Activated T-helper 1 cell treated with anti-CD3 and anti-CD28 coated beads, Interleukin-2, amount 50 U/mL, for 16 hours (primary cell): ENCODE measurements at places on chromosomes 1 and 21.

- DNase-seq: no peak
Measured at GRCh38 chr1:911875-912739, 11.6 kb upstream of the SAMD11 start.

DNA sequence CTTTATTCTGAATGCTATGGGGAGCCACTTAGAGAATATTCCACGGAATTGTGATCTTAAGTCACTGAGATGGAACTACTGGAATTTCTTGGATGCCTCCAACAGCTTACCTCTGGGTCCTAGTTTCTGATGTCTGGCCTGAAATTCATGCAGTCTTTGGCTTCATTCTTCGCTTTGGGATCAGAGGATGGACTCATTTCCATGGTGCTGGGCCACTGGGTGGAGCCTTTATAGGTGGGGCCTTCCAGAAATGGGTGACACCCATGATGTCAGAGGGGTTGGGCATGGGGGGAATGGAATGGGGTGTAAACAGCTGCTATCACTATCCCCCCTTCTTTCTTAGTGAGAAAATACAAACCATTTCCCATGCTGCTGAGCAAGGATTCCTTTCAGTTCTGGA, 73.7 kb upstream of the FGGY start:
- DNase-seq: no peak

GRCh38 chr21:32162727-32163320, 116.0 kb downstream of the MIS18A start:
- DNase-seq: no peak

DNA sequence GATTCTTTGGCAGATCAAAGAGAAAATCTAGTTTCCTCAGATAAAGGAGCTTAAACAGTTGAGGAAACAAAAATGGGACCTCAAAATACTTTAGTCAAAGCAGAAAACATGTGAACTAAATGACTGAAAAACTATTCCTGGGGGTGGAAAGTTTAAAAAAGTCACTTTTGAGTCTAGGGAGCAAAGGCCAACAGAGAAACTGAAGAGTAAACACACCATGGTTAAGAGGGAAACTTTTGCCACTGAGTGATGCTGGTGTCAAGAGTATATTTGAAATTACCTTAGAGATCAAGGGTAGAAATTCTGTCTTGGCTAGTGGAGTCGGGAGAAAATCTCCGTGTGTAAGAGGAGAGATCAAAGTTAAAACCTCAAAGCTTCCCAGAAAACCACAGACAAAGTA, 501.2 kb upstream of the ADGRL4 start:
- DNase-seq: no peak

GRCh38 chr1:14768582-14769304, 170.3 kb downstream of the KAZN start:
- DNase-seq: no peak

GRCh38 chr1:31625561-31626222, 8.2 kb downstream of the HCRTR1 start:
- no peak for DNase-seq

GRCh38 chr1:147341246-147341645, 98.8 kb downstream of the CHD1L start:
- DNase-seq: no peak

DNA sequence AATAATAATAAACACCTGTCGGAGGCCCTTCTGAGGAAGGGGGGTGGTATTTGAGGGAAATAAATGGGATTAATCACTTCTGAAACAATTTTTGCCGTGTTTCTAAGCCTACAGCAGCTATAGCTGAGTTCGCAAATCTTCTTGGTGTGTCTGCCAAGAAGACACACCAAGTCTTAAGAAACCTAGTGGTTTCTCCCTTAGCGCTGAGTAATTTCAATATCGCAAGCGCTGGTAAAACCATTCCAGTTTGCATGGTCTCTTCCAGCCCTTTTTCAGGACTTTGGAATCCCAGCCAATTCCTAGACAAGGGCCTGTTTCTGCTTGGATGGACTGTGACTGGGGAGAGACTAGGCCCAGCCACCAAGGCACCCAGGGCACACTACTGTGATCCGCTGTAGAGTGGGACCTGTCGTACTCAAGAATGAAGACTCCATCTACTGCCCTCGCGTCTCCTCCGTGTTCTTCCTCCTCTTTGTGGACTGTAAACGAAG, 7.5 kb upstream of the LHX8 start:
- no peak for DNase-seq

- no peak for DNase-seq
Measured at GRCh38 chr1:57820356-57821095, 396.7 kb upstream of the DAB1 start.

DNA sequence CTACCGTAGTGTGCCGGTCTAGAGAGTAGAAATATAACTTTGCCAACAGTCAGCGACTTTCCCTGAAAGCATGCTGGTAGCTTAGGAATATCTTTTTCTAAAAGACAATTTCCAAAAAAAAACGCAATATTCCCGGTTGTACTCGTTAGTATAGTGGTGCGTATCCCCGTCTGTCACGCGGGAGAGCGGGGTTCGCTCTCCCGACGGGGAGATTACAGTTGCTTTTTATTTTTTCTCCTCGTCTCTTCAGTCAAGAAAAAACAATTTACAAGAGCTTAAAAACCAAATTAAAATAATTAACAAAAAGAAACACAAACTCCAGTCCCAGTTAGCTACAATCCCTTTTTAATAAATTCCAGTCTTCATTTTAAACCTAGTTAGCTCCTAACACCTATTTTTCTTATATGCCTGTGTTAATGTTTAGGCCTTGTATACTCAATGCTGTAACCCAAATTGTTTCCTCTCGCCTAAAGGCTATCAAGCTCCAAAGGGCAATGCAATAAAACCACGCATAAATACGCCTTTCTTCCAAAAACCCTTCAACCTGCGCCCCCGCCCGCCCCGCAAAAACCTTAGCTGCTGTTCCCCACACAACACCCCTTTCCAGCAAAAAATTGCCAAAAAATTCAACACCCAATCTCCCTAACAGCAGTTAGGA, 7.8 kb downstream of the HSPA6 start:
- no peak for DNase-seq

- DNase-seq: no peak
Measured at GRCh38 chr1:220321758-220322157, 49.5 kb upstream of the RAB3GAP2 start.

GRCh38 chr1:188062456-188062855, 1233.7 kb downstream of the PLA2G4A start:
- no peak for DNase-seq

- DNase-seq: no peak
Measured at GRCh38 chr1:23366598-23366997, 3.0 kb downstream of the ZNF436 start.

- DNase-seq: no peak
Measured at GRCh38 chr1:32775640-32776337, 41.4 kb downstream of the YARS1 start.

DNA sequence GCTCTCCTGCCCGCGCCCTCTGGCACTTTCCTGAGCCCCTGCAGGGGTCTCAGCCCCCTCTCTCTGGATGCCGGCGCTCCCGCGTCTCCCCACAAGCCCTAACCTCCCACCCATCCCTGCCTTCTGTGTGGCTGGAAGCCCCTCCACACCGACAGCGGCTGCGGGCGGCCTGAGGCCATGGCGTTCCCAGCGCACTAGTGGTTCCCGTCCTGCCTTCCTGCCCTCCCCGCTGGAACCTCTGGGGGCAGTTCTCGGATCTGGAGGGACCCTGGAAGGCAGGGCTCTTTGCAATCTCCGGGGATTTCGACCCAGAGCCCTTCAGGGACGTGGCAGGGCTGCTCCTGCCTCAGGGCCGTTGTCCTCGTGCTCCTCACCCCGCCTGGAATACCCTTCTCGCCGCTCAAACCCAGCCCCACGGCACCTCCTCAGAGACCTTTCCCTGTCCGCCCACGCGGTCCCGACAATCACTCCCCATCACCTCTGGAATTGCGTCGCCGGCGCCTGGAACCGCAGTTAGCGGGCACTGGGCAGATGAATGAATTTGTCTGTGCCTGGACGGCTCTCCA, 493 bp upstream of the ESPN start:
- DNase-seq: no peak

GRCh38 chr1:36894824-36895223, 139.5 kb downstream of the GRIK3 start:
- no peak for DNase-seq

- DNase-seq: no peak
Measured at GRCh38 chr1:84430546-84430945, 32.3 kb downstream of the DNASE2B start.

DNA sequence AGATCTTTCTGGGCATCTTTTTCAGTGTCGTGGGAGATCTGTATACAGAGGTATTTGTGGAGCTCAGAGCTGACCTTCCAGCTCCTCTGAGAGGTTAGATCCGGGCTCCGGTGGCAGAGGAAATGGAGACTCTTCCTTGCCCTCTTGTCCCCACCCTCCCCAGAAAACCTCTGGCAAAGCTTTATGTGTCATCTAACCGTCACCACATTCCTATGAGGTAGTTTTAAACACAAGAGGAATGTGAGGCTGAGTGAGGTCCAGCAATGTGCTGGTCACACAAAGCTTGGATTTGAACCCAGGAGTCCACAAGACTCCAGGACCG, 1.2 kb downstream of the CD160 start:
- no peak for DNase-seq

DNA sequence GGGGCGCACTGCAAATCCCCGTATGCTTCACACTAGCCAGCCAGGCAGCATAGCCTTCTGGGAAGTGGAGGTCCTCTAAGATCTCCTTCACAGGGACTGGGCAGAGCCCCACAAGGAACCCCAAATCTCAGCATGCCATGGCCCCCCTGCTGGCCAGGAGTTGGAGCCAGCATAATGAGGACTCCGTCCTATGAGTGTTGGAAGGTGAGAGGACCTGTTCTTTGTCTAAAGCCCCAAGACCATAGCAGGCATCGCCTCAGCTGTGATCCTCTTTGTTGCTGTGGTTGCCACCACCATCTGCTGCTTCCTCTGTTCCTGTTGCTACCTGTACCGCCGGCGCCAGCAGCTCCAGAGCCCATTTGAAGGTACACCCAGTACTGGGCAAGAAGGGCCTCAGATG, 1.5 kb downstream of the SHISA4 start:
- DNase-seq: no peak

GRCh38 chr1:56297208-56297607, 282.2 kb downstream of the PLPP3 start:
- no peak for DNase-seq

- no peak for DNase-seq
Measured at GRCh38 chr1:161182214-161182613, 4.9 kb upstream of the B4GALT3 start.

- DNase-seq: no peak
Measured at GRCh38 chr1:215119719-215120365, 37.3 kb downstream of the KCNK2 start.

GRCh38 chr1:76142771-76143540, 68.4 kb downstream of the ST6GALNAC3 start:
- no peak for DNase-seq

DNA sequence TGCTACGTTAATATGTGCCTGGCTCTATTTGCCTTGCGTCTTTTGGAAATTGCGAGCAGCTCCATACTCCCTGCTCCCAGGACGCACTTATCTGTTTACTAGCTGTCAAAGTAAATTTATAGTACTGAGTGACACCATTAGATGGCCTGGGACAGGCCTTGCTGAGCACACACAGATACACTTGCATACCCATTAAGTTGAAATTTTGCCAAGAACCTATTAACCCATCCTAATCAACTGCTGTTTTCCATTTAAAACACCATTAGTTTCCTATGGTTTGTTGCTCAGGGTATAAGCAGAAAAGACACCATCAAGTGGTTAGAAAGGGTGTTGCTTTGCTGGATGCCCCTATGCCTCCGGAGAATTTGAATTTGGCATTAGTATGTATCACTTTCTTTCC, 187.3 kb downstream of the SLC44A5 start:
- DNase-seq: no peak

- DNase-seq: no peak
Measured at GRCh38 chr1:182262425-182262824, 129.2 kb downstream of the GLUL start.

- no peak for DNase-seq
Measured at GRCh38 chr1:12112711-12113161, 49.6 kb downstream of the TNFRSF8 start.

DNA sequence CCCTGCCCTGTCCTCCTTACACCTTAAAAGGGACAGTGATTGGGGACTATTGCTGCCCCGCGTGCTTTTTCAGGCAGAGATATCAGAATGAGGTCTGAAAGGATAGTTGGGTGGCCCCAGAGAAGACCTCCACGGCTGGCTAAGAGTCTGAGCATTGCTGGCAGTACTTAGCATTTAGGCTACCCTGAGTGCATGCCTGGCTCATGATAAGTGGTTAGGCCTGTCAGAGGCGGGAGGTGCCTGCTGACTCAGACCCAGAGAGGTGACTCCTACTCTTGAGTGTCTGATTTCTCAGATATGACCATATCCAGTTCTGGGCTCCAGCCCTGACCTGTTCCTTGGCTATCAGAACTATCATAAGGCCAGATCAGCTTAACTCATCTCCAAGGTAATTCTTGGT, 213.7 kb downstream of the PBX1 start:
- no peak for DNase-seq

DNA sequence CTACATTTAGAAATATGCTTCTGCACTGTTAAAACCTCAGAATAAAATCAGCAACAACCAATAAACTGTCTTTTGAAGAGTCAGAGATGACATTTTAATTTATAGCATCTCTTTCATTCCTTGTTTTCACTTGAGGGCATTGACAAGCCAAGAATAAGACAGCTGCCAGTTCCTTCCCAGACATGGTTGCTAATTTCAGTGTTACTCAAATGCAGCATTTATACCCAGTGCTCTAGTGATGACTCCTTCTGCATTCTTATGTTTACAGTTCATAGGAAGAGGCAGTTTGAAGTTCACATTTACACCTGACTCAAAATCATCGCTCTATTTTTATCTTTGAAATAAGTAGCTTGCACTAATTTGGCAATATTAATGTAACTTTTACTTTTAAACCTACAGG, 44.9 kb downstream of the PLA2G4A start:
- no peak for DNase-seq

DNA sequence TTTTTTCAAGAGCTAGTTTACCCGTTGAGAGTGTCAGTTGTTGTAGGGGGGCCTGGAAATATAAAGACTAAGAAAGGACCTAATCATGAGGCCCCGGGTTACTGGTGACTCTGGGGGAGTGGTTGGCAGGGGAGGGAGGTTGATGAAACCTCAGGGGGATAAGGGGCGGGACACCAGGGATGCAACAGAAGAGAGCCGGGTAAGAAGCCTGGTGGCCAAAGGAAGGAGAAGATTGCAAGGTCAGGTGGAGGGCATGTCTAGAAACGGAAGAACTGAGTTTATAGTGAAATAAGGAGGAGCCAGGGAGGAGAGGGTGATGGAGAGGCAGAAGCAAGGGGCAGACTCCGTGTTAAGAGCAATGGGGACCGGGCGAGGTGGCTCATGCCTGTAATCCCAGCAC, 12.5 kb upstream of the SPOCD1 start:
- no peak for DNase-seq

GRCh38 chr1:229130028-229130668, 140.8 kb upstream of the RAB4A start:
- no peak for DNase-seq

GRCh38 chr1:74508449-74508848, 4.0 kb downstream of the LRRC53 start:
- no peak for DNase-seq
